ENCODE measurements at places on chromosomes 6 and 20.

GRCh38 chr6:32655203-32655710 lies 11.2 kb downstream of the HLA-DQB1 start:
- DNase-seq: no peak

DNA sequence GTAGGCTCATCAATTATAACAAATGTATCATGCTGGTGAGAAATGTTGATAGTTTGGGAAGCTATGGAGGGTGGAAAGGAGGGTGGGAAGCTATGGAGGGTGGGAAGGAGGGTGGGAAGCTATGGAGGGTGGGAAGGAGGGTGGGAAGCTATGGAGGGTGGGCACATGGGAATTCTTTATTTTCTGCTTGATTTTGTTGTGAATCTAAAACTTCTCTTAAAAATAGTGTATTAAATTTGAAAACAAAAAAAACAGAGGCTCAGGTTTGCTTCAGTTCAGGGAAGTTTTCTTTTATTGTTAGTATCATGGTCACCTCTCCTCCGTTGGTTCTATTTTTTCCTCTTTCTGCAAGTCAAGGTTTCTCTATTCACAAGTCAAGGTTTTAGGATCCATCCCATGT lies 106.4 kb downstream of the SOD2 start:
- DNase-seq: no peak

DNA sequence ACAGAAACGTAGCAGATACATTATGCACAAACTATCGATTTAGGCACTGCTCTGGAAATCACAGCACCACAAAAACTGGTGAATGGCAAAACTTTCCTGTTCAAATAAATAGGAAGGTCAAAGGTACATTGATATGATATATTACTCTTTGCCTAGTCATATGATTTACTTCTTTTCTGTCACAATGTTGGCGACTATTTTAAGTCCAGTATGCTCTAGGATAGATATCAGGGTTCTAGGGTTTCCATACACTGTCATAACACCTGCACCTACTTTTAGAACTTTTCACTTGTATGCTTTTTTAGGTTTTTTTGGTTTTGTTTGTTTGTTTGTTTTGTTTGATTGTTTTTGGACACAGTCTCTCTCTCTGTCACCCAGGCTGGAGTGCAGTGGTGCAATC lies 25.0 kb downstream of the KHDC1L start:
- no peak for DNase-seq

GRCh38 chr6:117512056-117512828 lies 29.8 kb downstream of the DCBLD1 start:
- no peak for DNase-seq

DNA sequence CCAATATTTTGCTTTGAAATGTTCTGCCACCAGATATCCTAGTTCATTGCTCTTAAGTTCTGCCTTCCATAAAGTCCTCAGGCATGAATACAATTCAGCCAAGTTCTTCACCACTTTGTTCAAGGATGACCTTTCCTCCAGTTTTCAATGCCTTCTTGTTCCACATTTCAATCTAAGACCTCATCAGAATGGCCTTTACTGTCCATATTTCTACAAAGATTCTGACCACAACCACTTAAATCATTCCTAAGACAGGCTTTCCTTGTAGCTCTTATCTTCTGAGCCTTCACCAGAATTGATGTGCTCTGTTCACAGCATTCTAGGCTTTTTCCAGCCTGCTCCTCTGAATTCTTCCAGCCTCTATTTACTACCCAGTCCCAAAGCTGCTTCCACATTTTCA lies 319.0 kb downstream of the HACE1 start:
- no peak for DNase-seq

GRCh38 chr20:24681634-24682495 lies 212.4 kb downstream of the SYNDIG1 start:
- DNase-seq: no peak

DNA sequence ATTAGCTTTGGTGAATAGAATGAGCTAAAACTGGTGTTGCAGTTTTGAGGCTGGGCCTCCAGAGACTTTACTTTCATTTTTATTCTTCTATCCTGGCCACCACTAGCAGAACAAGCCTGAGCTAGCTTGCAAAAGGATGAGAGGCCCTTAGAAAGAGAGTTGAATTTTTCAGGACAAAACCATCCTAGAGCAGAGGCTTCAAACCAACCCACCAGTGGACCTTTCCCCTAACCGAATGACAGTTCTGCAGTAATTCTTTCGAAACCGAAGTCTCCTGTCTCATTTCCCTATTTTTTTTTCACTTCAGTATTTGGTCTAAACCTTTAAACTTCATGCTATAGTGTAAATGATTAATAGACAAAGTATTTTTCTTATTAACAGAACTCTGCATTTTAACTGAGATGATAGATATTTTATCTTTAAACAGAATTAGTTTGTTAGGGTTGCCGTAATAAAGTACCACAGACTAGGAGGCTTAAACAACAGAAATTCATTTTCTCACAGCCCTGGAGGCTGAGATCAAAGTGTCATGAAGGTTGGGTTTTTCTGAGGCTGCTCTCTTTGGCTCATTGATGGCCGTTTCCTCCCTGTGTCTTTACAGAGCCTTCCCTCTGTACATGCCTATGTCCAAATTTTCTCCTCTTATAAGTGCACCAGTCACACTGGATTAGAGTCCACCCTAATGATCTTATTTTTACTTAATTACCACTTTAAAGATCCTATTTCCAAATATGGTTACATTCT lies 80.6 kb upstream of the PAK5 start:
- DNase-seq: peak; percentile 44

- no peak for DNase-seq
Measured at GRCh38 chr6:114452785-114453401, 110.1 kb upstream of the HS3ST5 start.

DNA sequence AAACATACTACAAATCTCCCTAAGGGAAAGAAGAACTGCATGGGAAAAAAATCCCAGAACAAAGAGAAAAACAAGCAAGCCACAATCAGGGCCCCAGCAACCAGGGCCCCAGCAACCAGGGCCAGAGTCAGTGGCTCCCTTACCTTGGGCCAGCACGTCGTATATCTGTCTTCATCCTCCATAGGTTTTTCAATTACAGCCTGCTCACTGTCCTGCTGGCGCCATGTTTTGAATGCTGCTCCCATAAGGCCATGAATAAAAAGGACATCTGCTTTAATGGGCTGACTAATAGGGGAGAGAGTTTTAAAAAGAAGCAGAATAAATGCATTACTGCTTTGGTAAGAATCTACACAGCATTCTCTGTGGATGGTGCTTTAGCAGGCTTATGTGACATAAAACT lies 49.2 kb downstream of the SERAC1 start:
- no peak for DNase-seq

GRCh38 chr6:31340228-31340627 lies 16.8 kb downstream of the HLA-B start:
- no peak for DNase-seq

DNA sequence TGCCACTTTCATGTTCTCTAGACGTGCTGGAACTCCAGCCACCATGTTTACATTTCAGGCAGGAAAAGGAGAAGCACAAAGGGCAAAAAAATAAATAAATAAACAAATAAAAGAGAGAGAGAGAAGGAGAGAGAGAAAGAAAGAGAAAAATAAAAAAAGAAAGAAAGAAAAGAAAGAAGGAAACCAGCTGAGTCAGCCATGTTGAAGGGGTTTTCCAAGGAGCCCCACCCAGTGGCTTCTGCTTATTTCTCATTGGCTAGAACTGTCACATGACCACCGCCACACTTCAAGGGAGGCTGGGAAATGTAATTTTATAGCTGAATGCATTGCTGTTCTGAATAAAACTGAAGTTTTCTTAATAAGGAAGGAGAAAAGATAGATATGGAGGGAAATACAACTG lies 71.1 kb downstream of the BFSP1 start:
- no peak for DNase-seq

- DNase-seq: no peak
Measured at GRCh38 chr6:35582315-35582714, 69.6 kb upstream of the TULP1 start.

DNA sequence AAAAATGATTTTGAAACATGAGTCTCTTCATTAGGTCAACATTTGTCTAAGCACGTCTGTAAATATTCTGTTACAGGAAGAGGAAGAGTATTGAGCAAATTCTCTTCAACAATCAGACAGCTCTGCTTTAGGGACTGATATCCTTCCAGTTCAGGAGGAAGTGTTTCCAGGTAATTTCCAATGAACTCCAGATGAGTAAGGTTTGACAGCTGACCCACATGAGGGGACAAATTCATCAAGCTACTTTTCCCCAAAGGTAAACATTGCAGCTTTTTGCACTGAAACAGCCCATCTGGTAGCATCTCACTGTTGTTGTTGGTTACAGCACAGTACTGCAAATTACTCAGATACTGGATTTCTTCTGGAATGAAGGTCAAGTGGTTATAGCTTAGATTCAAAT lies 18.1 kb downstream of the ENPP1 start:
- no peak for DNase-seq

- DNase-seq: no peak
Measured at GRCh38 chr6:50927800-50928199, 109.1 kb downstream of the TFAP2B start.

DNA sequence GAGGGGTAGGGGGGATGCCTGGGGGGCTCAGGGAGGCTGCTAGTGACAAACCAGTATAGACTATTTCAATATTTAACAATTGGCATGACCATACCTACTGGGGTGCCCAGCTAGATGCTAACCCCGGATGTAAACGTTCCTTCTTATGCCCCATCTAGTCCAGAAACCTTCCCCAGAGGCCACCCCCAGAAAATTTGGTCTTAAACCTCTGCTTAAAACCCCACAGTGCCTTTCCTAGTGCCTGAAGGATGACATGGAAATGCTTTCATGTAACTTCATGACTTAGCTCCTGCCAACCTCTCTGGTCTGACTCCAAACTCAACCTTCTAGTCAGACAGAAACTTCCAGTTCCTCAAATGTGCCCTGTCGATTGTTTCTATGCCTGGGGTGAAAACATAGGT lies 52.0 kb downstream of the JPH2 start:
- DNase-seq: no peak

GRCh38 chr6:6905961-6906518 lies 201.7 kb upstream of the RREB1 start:
- no peak for DNase-seq

DNA sequence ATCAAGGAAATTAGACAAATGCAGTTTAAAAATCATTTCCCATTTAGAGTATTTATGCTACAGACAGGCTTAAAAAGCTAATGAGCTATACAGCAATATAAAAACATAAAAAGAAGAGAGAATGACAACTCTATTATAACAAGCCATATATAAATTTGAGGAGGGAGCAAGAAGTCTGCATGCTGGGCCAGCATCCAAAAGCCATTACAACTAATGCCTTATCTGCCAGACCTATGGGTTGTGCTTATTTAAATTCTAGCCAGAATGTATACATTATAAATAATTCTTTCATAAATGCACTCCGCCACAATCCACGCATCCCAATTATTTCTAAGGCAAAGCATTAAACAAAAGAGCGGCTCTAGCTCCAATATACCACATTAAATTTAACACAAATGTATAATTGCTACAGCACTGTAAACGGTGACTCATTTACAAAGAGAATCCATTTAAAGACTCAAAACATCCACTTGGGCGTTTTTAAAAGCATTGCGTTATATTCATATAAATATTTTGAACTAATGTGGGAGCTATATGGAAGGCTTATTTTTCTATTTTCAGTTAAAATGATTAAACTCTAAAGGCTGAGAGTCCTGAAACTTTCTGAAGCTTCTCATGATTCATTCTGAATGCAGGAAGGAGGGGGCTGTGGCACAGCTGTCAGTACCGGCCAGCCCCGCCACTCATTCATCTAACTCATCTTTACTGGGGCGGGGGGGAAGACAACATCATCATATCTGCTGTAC lies 37.7 kb upstream of the RAB22A start:
- DNase-seq: no peak

GRCh38 chr20:48196001-48196400 lies 410.7 kb upstream of the SULF2 start:
- DNase-seq: no peak

- no peak for DNase-seq
Measured at GRCh38 chr6:125231574-125232343, 70.0 kb downstream of the HDDC2 start.

- DNase-seq: no peak
Measured at GRCh38 chr6:41040940-41041536, 1.2 kb upstream of the TSPO2 start.

GRCh38 chr20:24779131-24779530 lies 169.9 kb upstream of the CST7 start:
- no peak for DNase-seq
